Activated CD4-positive, alpha-beta T cell treated with anti-CD3 and anti-CD28 coated beads, Interleukin-2, amount 50 U/mL, for 24 hours (primary cell): ENCODE measurements at places on chromosomes 12 and 14.

DNA sequence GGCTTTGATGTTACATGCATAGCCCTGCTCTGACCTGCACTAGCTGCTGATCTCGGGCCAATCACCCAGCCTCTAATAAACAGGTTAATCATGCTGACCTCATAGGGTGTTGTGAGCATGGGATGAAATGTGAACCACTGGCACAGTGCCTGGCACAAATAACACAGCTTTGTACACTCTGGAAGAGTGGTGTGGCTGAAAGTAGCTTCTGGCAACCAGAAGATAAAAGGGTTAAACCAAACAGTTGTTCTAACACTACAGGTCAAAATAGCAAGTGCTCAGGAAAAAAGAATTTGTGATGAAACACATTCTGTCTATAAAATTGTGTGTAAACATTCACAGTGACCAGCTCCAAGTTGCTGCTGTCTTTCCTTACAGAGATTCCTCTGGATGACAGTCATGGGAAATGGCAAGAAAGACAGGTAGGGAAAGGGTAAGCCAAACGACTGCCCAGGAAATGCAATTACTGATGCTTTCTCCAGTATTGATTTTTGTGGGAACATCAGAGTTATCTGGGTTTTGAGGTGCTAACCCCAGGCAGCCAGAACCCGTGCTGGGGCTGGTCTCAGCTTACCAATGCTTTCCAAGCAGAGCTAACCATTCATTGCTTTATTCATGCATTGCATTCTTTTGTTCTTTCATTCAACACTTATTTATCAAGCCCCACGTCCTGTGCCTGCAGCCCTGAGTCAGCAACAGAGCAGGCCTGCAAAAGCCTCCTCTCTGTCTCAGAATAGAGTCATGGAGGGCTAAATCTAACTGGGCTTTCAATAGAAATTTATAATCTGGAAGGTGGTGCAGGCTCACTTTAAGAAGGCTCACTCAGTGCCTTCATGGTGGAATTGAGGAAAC, 38.1 kb upstream of the CAPRIN2 start:
- no peak for DNase-seq

- DNase-seq = no peak
These were observed 90.4 kb downstream of the SLC24A4 start for GRCh38 chr14:92413379-92413778.

DNA sequence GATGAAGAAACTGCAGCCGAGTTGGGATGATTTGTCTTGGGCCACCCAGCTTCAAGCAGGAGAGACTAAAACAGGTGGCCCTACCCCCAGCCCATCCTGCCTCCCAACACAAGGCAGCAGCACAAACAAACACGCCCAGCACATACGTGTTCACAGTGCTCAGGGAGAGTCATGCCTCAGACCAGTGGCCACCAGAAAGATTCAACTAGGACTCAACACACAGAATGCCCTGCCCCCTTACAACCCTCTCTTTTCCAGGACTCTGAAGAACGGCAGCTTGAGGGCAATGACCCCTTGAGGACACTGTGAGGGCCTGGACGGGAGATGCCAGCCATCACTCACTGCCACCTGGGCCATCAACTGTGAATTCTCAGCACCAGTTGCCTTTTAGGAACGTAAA, 75.0 kb downstream of the NT5DC3 start:
- DNase-seq = no peak

DNA sequence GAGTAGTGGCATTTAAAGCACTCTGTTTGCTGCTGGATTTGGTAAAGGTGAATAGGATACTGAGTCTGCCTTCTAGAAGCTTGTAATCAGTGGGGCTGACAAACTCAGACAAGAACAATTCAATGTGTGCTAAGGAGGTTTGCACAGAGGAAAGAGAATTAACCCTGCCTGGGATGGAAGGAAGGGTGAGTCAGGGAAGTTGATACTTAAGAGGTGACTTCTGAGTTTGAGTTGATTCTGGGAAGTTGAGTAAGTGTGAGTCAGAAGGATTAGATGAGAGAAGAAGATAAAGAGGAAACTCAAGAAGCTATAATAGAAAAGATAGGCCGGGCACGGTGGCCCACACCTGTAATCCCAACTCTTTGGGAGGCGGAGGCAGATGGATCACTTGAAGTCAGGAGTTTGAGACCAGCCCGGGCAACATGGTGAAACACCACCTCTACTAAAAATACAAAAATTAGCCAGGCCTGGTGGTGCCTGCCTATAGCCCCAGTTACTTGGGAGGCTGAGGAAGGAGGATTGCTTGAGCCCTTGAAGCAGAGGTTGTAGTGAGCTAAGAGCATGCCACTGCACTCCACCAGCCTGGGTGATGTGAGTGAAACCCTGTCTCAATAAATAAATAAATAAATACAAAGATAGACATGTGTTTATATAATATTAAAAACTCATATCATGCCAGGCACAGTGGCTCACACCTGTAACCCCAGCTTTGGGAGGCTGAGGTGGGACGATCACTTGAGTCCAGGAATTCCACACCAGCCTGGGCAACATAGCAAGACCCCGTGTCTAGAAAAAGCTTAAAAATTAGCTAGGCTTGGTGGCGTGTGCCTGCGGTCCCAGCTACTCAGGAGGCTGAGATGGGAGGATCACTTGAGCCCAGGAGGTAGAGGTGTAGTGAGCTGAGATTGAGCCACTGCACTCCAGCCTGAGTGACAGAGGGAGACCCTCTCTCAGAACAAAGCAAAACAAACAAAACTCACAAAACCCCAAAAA, 126.8 kb upstream of the CPM start:
- no peak for DNase-seq

DNA sequence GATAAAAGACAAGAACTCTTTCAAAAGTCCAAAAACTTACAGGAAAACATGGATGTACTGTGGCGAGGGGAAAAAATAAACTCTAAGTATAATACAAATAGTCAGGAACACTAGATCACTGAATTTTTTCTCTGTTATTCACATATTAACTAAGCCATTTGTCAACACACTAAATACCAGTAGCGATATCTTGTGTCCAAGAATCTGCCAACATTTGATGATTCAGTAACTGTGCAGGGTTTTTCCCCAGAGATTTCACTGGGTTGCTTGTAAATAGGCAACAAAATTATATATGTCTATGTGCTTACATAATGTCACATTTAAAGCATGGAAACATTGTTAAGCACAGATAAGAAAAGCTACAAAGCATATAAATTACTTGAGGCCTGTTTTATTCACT, 205.9 kb downstream of the KIF21A start:
- DNase-seq = no peak

GRCh38 chr14:52069307-52070050, 620 bp upstream of the NID2 start:
- DNase-seq = peak; percentile 3

GRCh38 chr12:93243689-93244513, 133.8 kb upstream of the NUDT4 start:
- DNase-seq = no peak

DNA sequence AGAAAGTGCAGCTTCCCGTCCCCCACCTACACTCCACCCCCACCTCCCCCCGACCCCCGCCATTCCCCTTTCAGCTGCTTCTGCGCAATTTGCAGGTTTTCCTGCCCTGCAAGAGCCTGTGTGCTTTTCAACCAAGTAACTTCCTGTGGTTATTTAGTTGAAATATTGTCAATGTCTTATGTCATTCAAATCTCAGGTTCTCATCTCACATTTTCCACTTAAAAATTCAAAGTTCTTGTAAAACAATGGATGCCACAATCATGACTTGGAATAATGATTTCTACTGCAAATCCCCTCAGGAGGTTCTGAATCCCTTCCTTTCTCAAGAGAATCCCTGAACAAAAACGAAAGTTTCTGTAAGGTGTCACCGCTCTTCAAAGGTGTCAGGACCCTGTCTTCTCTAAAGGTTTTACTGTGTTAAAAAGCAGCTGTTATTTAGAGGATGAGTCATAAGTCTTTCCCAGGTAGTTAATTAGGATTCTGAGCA, 31.6 kb downstream of the WBP11 start:
- DNase-seq = no peak

GRCh38 chr12:31245822-31246469, 80.0 kb downstream of the SINHCAF start:
- DNase-seq = no peak

DNA sequence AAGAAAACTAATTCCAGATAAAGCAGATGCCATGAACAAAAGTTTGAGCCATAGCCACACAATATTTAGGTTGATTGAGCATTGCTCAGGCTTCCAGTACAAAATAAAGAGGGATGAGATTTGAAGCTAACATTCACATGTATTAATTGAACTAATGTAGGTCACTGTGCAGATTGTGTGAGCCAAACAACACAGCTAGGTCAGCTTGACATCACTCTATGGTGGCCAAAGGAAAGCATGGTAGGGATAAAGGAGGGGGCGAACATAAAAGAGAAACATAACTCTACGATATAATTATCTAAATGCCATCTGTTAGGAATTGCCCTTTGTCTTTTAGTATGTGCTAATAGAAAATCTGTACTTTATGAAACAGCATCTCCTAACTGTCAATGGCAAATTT, 477.7 kb upstream of the SYT1 start:
- DNase-seq = no peak

- DNase-seq = no peak
These were observed 67.5 kb downstream of the ETV6 start for GRCh38 chr12:11716794-11717518.

DNA sequence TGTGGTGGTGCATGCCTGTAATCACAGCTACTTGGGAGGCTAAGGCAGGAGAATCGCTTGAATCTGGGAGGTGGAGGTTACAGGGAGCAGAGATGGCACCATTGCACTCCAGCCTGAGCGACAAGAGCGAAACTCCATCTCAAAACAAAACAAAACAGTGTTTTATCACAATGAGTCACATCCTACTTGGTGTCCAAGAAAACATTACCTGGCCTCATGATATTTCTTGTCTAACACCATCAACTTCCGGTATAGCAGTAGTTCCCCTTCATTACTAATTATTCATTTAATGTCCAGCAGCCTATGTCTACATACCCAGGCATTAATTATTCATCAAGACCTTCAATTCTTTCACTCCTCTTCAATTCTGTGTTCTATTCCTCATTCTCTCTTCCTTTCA, 115.5 kb downstream of the CCDC59 start:
- DNase-seq = no peak

DNA sequence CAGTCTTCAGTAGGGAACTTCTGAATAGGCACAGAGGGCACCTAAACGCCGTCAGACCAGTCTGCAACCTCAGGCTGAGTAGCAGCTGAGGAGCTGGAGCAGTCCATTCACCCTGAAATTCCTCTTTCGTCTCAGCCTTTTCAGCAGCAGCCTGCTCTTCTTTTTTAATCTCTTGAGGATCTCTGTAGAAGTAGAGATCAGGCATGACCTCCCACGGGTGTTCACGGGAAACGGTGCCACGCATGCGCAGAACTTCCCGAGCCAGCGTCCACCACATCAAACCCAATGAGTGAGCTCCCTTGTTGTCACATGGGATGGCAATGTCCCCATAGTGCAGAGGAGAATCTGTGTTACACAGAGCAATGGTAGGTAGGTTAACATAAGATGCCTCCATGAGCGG, 11.1 kb upstream of the MARK3 start:
- DNase-seq = no peak

- DNase-seq = no peak
These were observed 155.6 kb upstream of the LMNTD1 start for GRCh38 chr12:25708661-25709060.

- no peak for DNase-seq
These were observed 38.7 kb upstream of the ZNF641 start for GRCh38 chr12:48389409-48389808.

DNA sequence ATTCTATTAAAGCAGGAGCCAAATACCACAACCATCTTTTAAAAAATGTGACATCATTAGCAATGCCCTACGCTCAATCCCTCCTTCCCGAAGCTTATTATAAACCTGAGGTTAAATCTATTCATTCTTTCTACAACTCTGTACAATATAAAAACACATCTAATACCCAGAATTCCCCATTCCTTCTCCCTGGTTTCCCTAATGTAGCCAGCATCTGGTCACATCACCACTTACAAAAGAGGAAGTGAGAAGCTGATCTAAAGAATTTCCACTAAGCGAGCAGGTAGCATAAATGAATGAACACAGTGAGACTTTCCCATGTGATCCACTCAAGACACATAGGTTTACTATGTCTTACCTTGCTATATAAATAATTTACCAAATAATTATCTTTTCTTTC, 90.4 kb downstream of the LRP6 start:
- DNase-seq = no peak

DNA sequence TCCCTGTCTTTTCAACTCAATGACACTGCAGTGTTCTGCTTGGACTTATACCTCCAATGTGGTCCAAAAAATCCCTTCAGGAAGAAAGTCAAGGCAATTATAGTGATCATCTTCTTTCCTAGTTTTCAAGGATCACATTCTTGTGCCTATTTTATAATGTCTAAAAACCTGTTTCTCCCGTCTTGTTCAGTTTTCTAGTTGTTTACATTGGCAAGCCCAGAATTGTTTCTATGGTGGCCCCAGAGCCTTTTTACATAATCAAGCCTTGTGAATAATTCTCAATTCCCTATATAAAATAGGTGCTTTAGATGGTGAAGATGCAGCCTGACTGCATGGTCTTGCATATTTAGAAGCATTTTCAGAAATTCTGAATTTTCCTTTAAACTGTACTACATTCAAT, 14.5 kb upstream of the LDHB start:
- no peak for DNase-seq

DNA sequence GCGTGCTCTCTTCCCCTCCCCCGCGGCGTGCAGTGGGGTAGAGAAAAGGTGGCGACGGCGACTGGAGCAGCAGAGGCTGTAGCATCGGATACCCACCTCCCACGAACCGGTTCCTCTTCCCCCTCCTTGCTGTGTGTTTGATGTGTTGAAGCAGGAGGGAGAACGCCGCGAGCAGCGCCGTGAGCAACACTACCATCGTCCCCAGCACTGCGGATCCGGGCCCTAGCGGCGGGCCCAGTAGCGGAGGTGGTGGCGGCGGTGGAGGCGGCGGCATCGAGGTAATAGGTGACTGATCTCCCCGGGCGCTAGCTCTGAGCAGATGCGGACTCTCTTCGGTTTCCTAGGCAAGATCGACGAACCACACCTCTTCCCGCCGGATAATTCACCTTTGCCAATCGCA, 132.9 kb upstream of the AEBP2 start:
- no peak for DNase-seq

- DNase-seq = no peak
These were observed 170.3 kb downstream of the NTS start for GRCh38 chr12:86044396-86044795.

GRCh38 chr12:2075508-2076195, 22.9 kb downstream of the CACNA1C start:
- no peak for DNase-seq

- DNase-seq = no peak
These were observed 6.4 kb upstream of the ASCL1 start for GRCh38 chr12:102950950-102951619.

- DNase-seq = peak; percentile 43
These were observed 26.2 kb downstream of the RFLNA start for GRCh38 chr12:124321040-124321481.

- no peak for DNase-seq
These were observed 277.7 kb upstream of the DDHD1 start for GRCh38 chr14:53430870-53431269.

- no peak for DNase-seq
These were observed 15.1 kb downstream of the AVIL start for GRCh38 chr12:57803319-57803893.

DNA sequence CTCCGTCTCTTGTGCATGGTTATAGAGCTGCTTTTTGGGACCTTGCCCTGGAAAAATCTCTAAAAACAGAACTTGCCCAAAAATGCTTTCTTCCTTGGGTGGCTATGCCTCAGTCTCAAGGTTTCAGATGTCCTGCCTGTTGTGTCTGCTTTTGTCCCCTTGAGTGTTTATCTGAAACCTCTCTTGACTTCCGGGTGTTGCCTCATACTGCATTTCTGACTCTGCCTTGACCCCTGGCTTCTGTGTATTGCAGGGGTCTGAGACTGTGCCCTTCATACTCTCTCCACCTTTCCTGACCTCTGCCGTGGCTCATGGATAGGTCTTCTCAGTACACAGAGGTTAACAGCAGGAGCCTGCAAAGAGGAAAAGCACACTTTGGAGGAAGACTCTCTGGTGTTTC, 124.8 kb upstream of the NTF3 start:
- DNase-seq = no peak
